ENCODE measurements at places on chromosomes 13 and 19.

DNA sequence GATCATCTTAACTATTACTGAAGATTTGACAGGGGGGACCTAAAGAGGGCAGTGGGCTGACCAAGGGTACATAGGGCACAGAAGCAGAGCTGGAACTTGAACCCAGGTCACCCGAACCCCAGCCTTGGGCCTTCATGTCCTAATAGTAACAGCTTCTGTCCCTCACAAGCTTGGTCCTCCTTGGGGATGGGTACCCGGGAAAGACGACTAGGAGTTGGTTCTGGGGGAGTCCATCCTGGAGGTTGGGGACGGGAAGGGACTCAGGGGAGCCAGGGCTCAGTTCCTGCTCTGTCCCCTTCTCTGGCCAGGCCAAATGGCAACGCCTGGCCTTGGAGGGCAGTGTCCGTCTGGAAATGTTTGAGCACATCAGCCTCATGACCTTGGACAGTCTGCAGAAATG is 39.6 kb upstream of the CYP4F8 start:
- no peak for DNase-seq

DNA sequence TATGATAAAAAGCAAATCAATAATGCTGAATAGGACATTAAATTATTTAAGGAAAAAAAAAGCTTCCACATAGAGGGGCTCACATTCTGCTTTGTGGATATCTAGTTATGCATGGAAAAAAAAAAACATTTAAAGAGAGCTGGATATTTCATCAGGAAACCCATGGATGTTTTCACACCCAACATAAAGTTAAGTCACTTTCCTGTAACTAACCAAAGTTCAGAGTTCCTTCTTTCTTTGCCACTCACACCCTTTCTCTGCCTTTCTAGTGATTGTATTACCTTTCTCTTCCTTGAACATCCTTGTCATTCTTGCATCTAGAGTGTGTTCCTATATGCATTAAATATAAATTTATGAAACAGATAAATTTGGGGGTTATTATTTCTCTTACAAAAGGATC is 47.2 kb downstream of the RFXAP start:
- DNase-seq = no peak

GRCh38 chr13:47610687-47611086 is 390.4 kb downstream of the SUCLA2 start:
- no peak for DNase-seq

- DNase-seq = no peak
These were observed 1.1 kb downstream of the GRIN2D start for GRCh38 chr19:48394331-48395169.

DNA sequence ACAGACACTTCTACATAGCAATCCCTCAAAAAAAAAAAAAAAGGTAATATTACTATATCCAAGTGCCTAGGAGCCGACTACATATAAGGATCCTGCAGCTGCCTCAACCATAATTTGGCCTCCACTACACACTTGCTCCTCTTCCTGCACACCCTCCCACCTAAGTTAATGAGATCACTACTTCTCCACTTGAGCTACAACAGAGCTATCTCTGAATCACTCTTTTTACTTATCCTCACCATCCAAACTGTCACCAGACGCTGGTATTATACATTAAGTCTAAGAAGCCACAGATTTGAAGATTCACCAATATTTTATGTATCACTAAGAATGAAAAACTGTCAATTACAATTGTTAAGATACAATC is 8.3 kb downstream of the OBI1 start:
- DNase-seq = no peak

GRCh38 chr13:39655041-39655568 is 357 bp upstream of the COG6 start:
- DNase-seq = no peak

GRCh38 chr13:45584816-45585215 is 30.7 kb downstream of the ERICH6B start:
- DNase-seq = no peak

DNA sequence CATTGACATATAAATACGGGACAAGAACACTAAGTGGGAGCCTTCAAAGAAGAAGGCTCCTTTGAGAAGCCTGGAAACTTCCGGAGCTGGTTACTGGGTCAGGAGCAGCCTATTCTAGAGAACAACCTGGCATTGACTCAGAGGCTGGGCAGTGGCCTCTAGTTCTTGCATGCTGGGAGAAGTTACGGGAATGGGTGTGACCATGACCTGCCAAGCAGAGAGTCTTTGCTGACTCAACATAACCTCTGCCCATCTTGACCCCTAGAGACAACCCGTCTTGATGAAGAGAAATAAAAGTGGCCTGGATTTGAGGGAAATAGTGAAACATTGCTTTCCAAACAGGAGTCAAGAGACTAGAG is 21.0 kb downstream of the STARD13 start:
- DNase-seq = no peak

DNA sequence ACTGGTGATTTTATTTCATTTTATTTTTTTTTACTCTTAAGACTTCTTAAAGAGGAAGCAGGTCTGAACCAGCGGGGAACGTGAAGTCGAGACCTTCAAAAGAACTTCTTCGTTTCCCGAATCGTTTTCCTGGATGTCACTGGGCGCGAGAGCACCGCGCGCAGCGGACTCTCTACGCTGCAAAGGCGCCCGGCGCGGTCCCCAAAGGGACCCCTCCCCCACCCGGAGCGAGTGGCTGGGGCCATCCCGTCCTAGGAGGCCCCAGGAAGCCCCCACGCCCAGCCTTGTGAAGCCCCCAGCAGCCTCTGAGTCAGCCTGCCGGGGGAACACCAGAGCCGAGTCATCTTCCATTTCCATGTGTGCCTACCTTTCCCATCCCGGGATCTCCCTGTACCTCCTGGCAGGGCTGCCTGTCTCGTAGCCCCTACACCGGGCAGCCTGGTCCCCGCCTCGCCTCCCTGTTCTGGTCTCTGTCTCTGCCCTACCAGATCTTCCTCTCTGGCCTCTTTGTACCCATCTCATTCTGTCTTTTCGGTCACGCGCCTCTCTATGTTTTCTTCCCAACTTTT is 608 bp downstream of the CD70 start:
- DNase-seq = no peak

GRCh38 chr13:45896285-45896684 is 44.7 kb upstream of the SIAH3 start:
- DNase-seq = no peak

GRCh38 chr13:39506559-39507390 is 96.2 kb downstream of the LHFPL6 start:
- no peak for DNase-seq

GRCh38 chr19:19192078-19192882 is at the start of the genes BORCS8 and RFXANK:
BORCS8 (minus strand) TSS chr19:19192152; CDS start chr19:19192117, 35 bp downstream.
RFXANK (plus strand) TSS chr19:19192258; CDS start chr19:19193947, 1,689 bp downstream.
- DNase-seq = peak; percentile 99

GRCh38 chr13:31891472-31891871 is 140.1 kb upstream of the FRY start:
- DNase-seq = no peak

GRCh38 chr19:38596057-38596981 is 21.4 kb downstream of the MAP4K1 start:
- DNase-seq = no peak

DNA sequence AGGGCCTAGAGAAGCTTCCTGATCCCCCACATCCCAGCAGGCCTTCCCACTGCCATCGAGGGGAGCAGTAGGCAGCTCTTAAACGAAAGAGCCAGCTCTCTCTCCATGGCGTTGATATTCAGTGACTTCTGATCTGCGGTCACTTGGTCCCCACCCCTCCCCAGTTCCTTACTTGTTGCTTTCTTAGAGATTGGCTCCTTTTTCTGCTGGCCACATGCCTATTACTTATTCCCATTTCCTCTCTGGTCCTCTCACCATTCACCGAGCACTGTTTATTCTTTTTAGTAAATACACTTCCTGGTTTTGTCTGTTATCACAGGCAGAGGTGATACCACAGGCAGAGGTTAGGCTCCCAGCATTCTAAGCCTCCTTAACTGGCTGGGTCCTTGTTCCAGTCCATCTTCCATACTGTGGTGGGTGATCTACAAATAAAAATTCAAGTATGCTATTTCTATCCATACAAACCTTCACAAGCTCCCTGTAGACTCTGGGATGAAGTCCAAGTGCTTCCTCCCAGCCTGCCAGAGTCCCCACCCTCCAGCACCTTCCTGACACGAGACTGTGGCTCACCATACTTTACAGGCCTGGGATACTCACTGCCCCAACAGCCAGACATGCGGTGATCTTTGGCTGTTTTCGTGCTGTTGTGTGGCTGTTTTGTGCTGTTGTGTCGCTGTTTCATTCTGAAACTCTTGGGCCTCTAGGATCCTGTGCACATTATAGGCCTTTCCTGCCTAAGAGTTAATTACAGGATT is 315.9 kb downstream of the ATP8A2 start:
- no peak for DNase-seq

- no peak for DNase-seq
These were observed 12.4 kb downstream of the ZNF444 start for GRCh38 chr19:56153507-56153906.

DNA sequence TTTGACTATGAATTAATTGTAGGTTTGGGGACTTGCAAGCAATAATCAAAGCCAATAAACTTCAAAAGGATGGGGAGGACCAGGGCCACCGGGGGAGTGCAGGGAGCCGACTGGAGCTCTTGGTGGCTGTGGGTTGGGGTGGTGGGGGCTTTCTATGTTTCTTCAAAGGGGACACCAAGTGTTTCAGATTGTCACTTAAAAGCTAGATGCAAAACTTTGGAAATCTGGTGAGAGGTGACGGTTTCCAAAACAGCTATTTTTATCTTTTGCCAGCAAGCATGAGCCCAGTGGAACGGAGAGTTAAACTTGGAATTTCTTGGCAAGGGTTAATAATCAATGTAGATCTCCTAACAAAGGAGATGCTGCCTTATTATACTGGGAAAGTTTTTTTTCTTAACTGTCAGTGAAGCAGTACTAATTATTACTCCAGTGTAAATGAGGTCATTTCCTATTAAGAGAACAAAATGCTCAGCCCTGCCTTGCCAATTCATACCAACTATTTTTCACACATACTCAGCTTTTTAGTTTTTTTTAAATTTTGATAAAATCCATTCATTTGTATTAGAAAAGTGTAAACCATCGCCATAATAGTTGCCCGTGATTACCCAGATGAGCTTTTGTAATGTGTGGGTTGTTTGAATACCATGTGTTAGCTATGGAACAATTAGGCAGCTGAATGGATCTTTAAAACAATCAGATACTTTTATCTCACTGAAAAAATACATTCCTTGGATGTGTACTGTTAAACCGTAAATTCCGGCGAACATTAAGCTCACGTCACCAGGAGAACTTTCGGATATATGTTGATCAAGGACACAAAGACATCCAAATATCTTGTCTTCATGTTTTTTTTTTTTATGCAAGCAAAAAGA is 95.9 kb upstream of the ZNF536 start:
- DNase-seq = no peak

DNA sequence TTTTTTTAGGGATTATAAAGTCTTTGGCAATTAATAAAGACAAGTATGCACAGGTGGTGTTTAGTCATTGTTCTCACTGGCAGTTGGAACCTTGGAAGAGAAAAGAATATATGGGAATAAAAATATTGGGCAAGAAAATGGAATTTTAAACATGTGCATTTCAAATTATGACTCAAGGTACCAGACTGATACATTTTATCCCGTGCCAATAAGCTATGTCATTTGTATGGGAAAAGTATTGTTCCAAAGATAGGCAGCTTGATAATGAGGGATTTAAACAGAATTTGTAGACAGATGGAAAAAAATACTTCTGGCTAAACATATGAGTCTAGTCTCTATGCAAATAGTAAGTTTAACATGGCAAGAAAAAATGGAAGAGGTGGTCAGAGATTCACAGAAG is 169.5 kb upstream of the UFM1 start:
- DNase-seq = peak; percentile 5

All from dermis microvascular lymphatic vessel endothelial cell (primary cell).